ENCODE measurements at places on chromosomes 6 and 20.

GRCh38 chr6:146901940-146902816 lies 302.0 kb upstream of the STXBP5 start:
- DNase-seq, result no peak

DNA sequence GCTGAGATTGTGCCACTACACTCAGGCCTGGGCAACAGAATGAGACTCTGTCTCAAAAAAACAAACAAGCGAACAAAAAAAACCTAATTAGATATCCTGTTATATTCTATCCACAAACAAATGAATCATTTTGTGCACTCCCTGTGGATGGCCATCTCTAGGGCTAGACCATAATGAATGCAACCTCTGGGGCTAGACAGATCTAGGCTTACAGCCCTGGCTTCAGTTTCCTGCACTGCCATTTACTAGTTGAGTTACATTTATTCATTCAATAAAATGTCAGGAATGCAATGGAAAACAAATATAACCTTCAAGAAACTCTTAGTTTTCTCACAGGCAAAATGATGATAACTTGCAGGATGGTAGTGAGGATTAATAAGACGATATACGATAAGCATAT lies 6.6 kb upstream of the RNF8 start:
- DNase-seq, result no peak

DNA sequence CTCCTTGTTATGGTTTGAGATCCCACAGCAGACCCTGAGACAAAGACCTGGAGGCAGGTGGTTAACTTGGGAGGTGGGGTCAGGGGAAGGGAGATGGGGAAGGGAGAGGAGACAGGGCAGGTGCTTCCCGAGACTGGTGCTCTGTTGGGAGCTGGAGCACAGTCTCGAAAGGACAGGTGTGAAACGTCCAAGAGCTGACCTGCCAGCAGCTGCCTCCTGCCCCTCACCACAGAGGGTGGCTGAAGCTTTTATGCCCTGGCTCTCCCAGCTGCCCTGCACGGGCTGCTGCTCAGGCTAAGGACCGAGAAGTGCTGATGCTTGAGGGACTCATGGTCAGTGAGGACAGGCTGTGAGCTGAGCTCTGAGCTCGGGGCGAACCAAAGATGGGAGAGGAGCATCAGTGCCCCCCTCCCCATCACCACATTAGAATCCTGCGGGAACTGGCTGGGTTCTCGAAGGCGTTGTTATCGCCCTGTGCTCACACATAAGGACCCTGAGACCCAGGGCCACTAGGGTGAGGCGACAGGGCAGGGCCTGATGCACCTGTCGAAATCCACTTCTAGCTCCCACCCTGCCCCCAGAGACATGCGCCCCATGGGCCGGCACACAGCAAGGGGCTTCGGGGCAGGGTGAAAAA lies 25.3 kb upstream of the CD93 start:
- DNase-seq, result no peak

DNA sequence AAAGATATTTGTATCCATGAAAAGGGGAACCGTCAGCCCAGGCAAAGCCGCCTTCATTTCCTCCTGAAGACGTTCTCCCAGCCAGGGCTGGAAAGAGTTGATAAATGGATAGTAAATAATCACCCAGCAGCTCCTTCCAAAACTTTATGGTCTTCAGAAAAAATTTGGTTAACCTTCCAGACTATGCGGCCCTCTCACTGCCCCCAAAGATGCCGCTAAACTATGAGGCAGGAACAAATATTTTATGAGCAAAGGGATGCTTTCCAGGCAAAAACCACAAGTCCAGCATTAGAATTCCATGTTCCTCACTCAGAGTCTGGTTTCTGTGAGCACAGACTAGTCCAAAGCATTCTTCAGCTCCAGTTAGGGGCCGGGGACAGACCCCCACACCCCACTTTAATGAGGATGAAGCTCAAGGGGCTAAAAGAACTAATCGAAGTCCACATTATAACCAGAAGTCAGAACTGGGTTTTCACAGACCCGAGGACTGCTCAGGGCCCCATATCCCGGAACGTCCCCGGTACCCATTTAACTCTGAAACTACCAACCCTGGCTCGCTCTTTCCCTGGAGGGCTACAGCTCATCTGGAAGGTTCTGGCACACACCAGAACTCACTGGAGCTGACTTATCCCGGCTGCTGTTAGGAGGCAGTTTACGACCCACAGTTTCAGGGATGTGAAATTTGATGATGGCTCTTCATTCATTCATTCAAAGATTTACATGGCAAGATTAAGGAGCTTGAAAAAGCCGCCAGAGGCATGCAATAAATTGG lies 29.4 kb downstream of the BMP7 start:
- DNase-seq, result no peak

DNA sequence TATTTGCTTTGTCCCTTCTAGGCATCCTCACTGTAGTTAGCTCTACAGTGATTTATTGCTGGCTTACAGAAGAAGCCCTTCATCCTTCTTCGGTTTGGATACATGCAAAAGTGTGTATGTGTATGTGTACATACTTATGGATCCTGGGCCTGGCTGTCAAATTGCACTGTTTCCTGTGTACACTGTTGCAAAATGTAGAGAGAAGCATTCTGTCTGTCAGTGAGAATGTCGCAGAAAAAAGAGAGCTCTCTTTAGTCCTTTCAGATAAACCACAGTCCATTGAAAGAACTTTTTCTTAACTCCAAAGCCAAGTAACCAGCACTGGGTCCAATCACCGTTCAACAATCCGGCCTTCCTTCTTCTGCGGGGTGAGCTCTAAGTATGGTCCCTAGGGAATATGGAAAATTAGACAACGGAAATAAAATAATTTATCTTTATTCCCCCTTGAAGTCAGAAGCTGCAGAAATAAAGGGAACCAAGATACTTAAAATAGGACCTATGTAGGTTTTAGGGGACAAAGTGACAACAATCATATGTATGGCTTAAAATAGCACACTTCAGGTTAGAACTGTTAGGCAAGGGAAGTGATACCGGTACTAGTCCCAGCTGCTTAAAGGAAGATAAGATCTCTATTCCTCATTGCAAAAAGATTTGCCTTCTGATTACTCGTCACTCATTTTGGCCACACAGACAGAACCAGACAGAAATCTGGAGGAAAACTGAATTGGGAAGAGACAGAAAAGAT lies 107.0 kb downstream of the CD83 start:
- no peak for DNase-seq

- DNase-seq, result no peak
Observed at GRCh38 chr6:137941995-137942394, 74.9 kb downstream of the TNFAIP3 start.

DNA sequence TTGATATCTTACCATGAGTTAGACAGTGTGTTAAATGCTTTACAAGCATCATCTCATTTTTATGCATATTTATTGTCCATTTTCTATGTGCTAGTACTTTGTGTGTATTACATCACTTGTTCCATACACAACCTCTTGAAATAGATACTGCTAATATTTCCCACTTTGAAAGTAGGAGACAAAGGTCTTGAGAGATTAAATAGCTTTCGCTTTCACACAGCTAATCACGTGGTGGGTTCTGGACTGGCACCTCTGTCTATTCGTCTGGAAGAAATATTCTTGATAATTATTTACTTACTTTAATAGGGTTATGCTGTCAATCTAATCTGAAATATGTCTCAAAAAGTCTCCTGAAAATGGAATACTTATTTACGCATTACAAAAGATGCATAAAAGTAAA lies 30.2 kb downstream of the EPHA7 start:
- no peak for DNase-seq

Measured in T-helper 22 cell (primary cell).